ENCODE measurements at places on chromosomes 1 and 21.

DNA sequence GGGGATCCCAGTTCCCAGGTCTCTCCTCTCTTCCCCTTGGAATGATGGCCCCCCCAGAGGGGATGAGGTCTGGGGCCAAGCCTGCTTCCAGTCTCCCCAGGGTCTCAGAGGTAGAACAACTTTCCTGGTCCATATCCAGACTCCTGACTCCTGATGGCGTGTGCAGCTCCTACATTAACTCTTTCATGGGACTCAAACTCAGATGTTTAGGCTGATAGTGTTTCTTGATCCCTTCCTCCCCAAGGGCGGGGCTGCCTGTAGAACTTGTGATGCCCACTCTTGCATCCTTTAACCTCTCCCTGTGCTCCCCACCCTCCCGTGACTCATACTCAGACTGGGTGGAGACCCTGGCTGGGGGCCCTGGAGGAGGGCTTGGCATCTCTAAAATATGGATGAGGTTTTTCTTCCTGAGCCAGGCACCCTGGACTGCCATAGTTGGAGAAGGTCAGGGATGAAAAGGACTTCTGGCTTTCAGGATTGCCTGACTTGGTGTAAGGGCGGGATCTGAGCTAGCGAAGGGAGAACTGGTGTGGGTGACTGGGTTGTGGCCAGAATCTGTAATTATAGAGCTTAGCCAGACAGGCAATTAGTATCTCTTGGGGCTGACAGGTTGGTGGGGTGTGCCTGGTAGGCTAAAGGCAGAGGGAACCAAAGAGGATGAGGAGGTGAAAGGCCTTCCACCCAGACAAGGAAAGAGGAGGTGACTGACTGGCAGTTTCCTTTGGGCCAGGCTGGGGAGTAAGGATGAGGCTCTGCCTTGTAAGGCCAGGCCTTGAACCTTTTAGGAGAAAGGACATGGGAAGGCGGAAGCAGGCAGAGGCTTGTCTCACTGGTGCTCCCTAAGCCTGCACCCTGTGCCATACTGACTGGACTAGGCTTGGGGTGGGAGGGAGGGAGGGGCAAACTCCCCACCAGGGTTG, 1.5 kb downstream of the ATP8B2 start:
- peak; percentile 90 for DNase-seq

- no peak for DNase-seq
Observed at GRCh38 chr1:159873530-159874143, 11.2 kb upstream of the VSIG8 start.

DNA sequence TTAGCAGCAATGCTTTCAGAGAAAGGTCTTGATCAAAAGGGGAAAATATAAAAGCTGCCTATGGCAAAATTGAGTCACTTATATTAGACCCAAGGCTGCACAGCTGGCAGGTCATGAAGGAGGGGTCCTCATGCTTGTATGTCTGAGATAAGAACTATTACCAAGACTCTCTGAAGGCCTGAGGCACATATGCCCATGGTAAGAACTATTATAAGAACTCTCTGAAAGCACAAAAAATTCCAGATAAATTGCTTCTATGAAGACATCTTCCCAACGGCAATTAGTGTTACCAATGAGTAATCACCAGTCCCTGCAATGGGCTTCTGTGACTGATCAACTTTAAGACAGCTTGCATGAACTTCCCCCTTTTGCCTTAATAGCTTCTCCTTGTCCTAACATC, 42.8 kb upstream of the LRIF1 start:
- no peak for DNase-seq

DNA sequence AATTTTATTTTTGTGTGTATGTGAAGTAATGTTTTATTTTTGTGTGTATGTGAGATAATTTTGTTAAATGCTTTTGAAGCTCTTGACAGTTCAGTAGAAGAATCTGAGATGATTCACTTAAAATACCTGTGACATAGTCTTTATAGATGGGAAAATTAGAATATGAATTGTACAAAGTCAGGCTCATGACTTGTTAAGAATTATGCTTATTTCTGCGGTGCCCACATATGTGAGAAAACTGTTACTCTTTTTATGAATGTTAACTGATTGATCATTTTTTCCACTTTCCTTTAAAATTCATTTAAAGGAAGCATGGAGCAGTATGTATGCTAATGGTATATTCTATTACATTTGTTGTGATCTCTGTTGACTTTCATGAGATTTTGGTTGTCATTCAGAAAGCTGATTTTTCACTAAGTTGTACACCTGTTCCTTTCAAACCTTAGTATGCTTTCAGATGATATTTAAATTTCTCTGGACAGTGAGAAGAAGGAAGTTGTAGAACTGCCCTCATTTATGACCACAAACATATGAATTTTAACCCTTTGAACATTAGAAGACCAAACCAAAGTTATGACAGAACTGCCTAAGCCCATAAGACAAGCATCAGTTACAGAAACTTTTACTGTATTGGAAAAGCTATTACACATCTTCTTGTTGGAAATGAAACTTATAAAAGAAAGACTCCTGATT, 110.1 kb downstream of the POU2F1 start:
- no peak for DNase-seq

DNA sequence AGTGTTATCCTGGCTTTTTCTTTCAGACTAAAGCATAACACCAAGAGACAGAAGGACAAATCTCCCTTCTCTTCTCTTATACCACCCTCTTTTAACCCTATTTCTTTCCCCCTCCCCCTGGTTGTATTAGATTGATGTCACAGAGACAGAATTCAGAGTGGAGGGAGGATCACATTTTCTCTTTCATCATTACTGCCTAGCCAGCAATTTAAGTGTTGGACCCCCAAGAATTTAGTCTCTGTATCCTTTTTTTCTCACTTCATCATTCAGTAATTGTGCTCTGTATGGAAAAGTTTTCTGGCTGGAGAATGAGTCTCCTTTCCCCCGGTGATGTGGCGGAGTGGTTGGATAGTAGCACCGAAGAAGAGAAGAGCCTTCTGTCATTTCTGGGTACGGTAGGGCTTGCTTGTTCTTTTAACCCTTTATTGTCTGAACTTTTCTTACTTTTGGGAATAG, 124.8 kb downstream of the CLEC20A start:
- no peak for DNase-seq

DNA sequence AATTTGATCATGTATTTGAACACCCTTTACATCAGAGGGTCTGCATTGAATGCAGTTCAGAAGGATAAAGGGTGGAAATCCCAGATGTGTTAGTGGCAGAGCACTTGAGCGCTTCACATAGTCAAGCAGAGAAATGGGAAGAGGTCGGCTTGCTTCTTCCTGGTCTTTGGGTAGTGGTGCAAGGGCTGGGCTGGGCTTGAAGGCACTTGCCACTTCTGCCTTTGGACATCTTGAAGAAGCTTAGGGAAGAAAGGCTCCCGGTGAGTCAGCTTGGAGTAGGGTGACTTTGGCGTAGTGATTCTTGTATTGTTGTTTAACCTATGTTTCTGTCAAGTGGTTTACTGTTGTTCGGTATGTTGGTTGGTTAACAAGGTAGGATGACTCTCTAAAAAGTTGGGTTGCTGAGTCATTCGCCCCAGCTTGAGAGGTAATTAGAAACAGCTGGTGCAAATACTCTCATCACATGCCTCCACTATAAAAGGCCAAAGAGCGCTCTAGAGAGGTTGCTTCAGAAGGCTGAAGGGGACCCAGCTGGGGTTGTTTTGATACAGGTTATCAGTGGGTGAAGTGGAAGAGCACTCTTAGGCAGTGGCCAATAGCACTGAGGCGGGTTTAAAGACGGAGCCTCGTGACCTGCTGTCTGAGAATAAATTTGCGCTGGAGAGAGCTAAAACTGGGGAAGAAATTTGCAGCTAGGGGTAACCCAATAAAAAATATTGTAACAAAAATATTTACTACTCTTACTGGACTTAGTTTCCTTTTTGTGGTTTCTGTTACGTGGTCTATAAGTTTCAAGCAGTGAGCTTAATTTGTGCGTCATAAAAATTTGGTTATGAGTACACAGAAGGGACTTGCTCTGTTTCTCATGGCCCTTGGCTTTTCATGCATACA, 1.4 kb downstream of the BACH1 start:
- DNase-seq = peak; percentile 93

DNA sequence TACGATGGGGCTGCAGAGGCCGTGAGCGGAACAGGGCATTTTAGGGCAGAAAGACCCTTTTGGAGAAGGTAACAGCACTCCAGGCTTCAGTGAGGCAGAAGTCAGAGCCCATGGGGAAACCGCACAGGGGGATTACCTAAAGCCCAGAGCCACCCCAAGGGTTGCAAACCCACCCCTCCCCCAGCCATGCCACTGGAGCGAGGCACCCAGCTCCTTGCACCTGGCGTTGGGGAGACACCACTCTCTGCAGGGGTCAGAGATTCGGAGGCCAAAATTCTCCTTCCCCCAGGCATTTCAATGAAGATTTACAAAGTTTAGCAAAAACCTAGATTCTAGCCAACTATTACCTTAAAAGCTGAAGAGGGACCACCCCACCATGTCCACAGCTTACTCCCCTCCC, 38.4 kb upstream of the CCDC27 start:
- DNase-seq = no peak

- peak; percentile 21 for DNase-seq
Observed at GRCh38 chr1:110508028-110508940, 10.7 kb downstream of the KCNA10 start.

DNA sequence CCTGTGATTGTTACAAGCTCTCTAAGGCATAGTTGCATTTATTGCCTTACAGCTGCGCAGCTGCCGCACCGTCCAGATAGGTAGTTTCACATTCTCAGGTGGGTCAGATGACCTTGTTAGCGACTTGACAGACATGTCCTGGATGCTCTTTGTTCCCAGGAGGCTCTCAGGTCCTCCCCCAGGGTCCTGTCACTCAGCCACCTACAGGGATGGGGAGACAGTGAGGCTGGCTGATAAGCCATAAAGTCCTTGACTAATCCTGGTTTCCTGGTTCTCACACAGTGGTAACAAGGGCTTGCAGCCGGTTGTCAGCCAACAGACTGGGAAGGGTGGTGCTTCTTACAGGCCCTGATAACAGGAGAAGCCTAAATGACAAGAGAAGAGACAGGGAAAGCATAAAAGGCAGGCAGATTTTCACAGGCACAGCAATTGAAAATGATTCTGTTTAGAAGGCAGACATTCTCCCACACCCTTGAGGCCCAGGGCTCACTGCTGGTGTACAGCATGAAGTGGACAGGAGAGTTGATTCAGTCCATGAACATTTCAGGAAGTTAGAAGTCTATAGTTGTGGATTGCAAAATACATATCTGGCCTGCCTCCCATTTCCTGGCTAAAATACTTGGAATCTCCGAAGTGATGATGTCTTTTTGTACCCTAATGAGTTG, 2.9 kb downstream of the ARF1 start:
- DNase-seq = peak; percentile 73

DNA sequence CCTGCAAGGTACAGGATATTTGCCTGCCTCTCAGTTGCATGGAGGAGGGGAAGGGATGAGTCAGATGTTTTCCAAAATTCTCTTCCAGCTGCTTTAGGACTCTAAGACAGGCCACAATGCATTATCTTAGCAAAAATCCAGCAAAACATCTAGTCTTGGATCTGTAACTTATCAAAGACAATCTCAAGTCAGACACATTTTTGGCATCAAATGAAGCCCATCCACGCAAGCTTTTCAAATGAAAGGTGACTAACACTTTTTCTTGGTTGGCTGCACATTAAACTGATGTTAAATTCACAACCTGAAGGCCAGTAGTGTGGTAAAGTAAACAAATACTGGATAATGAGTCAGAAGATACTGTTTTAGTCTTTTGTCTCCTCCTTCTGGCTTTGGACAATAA, 21.3 kb downstream of the FAM78B start:
- no peak for DNase-seq

DNA sequence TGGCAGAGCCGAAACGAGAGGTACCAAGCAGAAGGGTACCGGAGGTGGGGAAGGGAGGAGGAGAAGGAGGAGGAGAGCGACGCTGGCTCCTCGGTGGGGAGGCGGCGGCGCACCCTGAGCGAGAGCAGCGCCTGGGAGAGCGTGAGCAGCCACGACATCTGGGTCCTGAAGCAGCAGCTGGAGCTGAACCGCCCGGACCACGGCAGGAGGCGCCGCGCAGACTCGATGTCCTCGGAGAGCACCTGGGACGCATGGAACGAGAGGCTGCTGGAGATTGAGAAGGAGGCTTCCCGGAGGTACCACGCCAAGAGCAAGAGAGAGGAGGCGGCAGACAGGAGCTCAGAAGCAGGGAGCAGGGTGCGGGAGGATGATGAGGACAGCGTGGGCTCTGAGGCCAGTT, 32.4 kb downstream of the STYXL2 start:
- no peak for DNase-seq

- no peak for DNase-seq
Observed at GRCh38 chr21:44603109-44603875, 2.9 kb downstream of the KRTAP10-7 start.

DNA sequence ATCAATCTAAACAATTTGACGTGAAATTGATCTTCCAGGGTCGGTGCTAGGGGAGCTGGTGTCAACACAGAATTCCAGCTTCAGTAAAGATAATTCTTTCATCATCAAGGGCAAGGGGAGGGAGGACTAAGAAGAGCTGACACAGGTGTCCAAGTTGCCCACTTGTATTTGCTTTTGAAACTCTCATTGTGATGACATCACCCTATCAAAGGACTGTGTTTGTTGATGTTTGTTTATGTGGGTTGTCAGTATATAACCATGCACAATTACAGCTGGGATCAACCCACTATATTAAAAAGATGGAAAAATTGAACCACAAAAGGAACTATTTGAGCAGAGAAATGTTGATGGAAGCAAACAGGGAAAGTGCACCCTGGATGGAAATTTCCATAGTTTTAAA, 48.8 kb downstream of the ZC3H11B start:
- no peak for DNase-seq

DNA sequence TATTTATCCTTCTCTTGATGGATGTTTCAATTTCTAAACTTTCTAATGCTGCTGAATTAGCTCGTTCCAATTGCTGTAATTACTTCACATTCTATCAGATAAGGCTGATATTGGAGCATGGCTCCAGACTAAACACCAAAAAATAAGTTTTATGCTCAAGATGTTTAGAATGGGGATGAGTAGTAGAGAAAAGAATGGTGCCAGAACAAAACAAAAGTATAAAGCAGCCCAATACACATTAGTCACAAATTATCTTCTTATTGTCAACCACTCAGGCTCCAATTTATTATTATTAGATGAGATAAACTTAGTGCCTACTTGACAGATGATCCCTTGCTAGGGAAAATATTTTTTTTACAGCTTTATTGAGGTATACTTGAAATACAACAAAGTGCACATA, 21.8 kb downstream of the ATPAF1 start:
- DNase-seq = no peak

DNA sequence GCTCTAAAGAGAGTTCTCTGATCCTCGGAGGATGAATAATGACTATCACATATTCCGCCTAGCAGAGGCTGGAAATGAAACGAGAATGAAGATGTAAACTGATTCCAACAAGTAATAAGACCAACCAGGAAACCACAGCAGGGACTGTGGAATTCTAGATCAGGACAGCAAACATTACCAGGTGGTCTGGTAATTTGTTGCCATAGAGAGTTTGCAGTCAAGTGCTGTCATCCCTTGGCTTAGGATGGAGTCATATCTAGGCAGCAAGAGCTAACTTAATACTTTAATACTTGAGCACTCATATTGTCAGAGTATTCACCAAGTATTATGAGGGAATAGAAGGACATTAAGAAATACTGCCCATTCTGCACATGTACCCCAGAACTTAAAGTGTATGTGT, 45.1 kb upstream of the MUTYH start:
- DNase-seq = no peak

- no peak for DNase-seq
Observed at GRCh38 chr1:159799446-159799985, 2.6 kb upstream of the FCRL6 start.

- DNase-seq = no peak
Observed at GRCh38 chr1:11078631-11079030, 18.8 kb upstream of the SRM start.

All from fibroblast of skin of back (primary cell).